GM23248 (cell line): ENCODE measurements at places on chromosomes 3 and 15.

GRCh38 chr3:39990532-39990931, 181.1 kb downstream of the MYRIP start:
- DNase-seq, result peak; percentile 70

DNA sequence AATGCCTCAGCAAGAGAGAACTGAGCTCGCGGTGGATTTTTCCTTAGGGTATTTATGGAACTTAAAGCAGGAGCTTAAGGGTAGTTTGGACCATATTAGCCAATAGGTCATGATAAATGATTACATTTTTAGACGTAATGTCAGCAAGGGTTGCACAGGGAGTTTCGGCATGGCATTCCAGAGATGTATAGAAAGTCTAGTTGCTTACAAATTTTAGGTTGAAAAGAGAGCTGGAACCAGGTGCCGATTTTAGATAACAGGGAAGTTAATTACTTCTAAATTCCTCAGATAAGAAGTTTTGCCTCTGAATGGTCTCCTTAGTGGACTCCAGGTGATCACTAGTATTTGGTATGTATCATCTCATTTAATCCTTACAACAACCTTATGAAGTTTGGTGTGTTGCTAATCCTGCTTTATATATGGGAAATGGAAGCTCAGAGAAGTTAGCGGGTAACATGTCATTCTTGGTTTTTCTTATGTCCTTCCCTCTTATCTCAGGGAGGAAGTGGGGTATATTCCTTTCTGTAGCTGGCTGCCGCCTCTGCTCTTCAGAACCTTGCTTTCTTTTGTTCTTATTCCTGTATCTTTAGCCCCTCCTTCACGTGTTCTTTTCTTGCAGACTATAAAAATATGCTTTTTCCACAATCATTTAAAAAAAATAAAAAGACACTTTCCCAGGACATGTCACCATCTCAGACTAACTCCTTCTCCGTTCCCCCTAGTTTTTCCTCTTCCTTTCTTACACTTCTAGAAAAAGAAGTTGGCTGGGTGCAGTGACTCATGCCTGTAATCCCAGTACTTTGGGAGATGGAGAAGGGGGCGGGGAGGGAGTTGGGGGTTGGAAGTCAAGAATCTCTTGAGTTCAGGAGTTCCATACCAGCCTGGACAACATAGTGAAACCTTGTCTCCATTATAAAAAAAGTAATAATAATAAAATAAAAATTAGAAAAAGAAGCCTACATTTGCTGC, 25.7 kb downstream of the IQGAP1 start:
- peak; percentile 54 for DNase-seq

- peak; percentile 53 for DNase-seq
These were observed 5.3 kb upstream of the TMEM115 start for GRCh38 chr3:50364573-50365079.

DNA sequence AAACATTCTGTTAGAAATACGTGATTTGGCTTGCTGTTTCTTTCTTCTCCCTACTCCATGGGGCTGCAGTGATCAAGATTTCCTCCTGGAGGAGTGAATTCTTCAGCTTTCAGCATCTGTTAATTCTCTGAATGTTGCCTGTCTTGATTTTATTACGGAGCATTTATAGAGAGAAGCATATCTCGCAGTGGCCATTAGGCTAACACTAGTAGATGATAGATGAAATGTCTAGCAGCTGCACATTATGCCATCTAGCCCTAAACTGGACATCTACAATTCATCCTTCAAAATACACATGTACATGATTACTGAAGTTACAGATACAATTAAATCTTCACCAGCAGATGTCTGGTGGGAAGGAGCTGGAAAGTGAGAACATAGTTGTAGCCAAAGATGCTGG, 769.8 kb upstream of the NECTIN3 start:
- no peak for DNase-seq

GRCh38 chr3:136787349-136787748, 31.6 kb upstream of the SLC35G2 start:
- peak; percentile 52 for DNase-seq

- no peak for DNase-seq
These were observed 12.8 kb downstream of the PAK6 start for GRCh38 chr15:40251486-40252140.

- no peak for DNase-seq
These were observed 227.1 kb upstream of the ATP11B start for GRCh38 chr3:182565916-182566796.

DNA sequence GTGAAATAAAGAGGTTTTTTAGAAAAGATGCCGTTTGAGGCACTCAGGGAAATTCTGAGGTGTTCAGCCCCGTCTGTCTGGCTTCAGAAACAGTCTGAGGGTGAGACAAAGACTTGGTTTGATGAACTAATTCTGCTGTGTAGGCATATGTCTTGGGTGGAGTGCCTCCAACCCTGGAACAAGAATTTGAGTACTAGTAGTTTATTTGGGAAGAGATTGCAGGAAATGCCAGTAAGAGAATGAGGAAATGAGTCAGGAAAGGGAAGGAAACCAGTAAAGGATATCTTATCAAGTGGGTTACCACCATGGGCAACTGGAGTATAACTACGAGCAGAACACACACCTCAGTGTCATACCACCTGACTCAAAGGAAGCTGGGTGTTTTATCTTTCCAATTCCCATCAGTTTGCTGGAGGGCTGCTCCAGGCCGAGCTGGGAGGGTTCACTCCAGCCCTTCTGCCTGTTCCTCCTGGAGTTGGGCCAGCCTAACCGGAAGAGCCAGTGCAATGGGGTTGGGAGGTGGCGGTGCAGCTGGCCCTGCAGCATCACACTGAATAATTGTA, 75.3 kb downstream of the TGFBR2 start:
- peak; percentile 60 for DNase-seq

DNA sequence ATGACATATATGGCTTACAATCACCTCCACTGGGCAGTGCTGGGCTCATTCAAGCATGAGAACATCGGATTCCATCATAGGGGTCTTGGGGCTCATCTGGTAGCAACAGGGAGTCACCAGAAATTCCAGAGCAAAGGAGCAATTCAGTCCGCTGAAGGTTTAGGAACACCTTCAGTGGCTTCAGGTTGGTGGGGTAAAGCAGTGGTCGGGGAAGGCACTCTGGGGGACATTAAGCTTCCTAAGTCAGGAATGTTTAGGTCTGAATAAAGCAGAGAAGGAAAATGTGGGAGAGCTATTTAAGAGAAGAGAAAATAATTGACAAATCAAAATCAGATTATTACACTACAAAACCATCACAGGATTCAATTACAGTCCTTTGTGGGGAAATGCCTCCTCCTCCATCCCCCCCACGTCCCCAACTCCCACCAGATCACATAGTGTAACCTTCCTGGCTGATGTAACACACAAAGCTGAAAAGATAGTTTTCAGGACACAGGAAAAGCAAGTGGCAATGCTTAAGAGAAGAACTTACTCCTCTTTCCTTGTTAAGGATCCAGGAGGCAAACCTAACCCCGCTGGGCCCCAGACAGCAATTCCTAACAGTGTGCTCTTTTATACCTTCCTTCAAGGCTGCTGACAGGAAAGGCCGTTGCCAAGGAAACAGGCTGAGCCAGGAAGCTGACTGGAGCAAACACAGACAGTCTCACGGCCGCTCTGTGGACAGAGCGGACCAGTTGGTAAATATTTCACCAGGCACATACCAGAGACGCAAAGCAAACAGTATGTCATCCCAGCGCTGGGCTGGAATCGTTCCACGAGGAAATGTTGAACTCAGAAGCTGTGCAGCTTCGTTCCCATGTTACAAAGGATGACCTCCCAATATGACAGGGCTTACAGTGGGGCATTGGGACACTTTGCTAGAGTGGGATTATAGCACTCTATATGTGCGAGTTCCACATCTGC, 57.5 kb upstream of the LMCD1 start:
- peak; percentile 100 for DNase-seq

GRCh38 chr3:46395210-46395661, 11.6 kb downstream of the CCR5AS start:
- DNase-seq, result peak; percentile 45

GRCh38 chr3:17160597-17160996, 275.8 kb downstream of the PLCL2 start:
- no peak for DNase-seq

DNA sequence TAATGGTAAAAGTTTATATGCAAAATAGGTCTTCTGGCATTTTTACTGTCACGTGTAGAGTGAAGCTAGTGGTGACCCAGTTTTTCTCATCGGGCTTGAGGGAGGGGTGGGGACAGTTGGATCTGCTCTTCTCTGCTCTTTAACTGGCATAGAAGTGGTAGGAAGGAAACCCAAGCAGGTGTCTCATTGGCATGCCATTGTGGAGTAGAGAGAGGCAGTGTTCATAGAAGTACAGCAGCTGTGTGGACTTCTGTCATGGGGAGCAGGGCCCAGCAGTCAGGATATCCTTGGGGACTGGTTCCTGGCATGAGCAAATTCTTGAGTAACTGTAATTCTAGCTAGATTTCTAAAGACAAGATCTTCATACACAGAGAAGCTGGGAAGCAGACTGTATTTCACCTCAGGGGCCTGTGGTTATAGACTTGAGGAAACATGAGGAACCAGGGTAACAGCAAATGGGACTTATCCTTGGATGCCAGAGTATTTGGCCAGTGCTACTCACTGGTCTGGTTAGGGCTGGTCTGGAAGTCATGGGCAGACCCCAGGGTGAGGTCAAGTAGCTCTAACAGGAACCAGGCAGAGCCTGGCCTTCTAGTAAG, 42.9 kb downstream of the CDIN1 start:
- DNase-seq, result no peak

DNA sequence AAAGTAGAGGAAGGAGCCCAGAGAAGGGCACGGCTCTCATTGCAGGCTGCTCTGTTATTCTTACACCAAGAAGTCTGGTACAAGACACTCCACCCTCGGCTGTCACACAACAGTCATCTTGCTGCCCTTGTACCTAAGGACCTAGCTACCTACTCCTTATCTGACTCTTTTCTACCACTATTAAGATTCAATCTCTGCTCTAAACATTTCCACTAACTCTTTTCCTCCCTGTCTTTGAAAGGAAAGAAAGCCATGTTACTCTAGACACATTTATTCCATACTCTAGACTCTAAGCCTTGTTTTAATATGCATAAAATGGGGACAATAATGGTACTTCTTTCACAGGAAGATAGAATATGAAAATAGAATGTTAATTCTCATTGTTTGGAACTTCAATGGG, 73.3 kb upstream of the C3orf49 start:
- DNase-seq, result no peak

DNA sequence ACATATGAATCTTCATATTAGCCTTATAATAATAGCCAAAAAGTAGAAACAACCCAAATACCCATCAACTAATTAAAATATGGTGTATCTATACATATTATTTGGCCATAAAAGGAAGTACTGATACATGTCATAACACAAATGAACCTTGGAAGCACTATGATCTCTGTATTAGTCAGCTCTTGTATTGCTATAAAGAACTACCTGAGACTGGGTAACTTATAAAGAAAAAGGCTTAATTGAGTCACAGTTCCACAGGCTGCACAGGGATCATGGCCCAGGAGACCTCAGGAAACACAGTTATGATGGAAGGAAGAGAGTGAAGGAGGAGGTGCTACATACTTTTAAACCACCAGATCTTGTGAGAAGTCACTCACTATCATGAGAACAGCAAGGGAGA, 16.0 kb upstream of the CCR2 start:
- no peak for DNase-seq

DNA sequence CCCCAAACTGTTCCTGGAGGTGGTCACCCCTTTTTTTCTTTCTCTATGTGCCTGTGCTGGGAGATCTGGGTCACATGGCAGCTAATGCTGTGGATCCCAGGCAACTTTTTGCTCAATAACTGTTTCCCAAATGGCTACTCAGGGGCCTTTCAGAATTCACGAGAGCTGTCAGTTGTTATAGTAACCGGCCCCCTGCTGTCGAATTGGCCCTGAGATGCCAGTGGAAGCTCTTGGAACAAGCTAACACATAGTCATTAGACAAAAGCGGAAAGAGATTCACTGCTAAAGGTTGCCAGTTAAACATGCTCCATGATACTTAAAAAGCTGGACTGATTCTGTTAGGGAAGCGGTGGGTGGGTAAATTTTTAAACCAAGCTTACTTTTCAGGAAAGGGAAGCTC, 144.1 kb downstream of the FEZF2 start:
- no peak for DNase-seq
